Substantia nigra (tissue), 51 donors: ENCODE measurements at places on chromosomes 16 and 17.

- DNase-seq, result no peak
Observed at GRCh38 chr17:65314212-65314611, 177.0 kb downstream of the RGS9 start.

GRCh38 chr17:4003131-4003500 lies 38.9 kb upstream of the ATP2A3 start:
- DNase-seq, result no peak

DNA sequence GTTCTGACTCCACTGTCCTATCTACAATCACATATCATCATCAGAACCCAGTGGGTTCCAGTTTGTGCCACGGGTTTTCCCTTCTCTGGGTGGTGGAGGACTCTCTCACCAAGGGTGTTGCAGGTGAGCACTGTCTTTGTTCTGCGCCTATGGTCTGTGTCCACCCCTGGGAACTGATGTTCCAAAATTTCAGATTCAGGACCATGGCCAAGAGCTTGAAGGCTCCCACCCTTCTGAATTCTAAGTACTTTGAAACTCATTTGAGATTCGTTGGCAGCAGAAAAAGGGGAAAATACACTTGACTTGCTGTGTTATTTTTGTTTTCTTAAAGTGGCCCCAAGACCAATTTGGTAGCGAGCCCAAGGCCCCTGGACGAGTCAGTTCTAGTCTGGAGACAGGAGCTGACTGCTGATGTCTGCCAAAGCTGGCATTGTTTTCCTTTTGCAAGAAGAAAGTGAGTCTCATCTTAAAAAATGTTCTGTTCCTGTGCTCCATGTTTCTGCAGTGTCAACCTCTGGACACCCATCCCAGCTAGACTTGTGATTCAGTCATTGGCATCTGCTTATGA lies 310.9 kb downstream of the HAPSTR1 start:
- peak; percentile 12 for DNase-seq

- no peak for DNase-seq
Observed at GRCh38 chr16:17296431-17296830, 174.3 kb downstream of the XYLT1 start.

GRCh38 chr16:16021020-16021419 lies 71.6 kb downstream of the ABCC1 start:
- DNase-seq, result no peak

GRCh38 chr17:17367931-17368330 lies 64.8 kb downstream of the NT5M start:
- no peak for DNase-seq

DNA sequence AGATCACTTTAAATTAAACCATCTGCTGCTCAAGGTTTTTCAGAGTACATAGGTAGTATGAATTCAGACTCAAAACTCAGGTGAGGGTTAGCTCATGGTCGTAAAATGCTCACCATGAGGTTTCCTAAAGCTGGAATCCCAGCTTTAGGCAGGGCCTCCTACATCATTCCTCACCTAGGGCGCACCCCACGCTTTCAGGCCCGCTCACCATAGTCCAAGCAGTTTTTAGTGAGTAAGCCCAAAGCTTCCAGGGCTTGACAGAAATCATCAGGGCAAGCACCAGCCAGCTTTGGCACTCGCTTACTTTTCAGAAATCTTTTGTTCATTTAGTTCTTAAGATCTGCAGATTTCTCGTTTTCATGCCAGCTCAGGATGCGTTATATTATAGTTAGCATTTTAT lies 89.8 kb downstream of the HIC1 start:
- no peak for DNase-seq

DNA sequence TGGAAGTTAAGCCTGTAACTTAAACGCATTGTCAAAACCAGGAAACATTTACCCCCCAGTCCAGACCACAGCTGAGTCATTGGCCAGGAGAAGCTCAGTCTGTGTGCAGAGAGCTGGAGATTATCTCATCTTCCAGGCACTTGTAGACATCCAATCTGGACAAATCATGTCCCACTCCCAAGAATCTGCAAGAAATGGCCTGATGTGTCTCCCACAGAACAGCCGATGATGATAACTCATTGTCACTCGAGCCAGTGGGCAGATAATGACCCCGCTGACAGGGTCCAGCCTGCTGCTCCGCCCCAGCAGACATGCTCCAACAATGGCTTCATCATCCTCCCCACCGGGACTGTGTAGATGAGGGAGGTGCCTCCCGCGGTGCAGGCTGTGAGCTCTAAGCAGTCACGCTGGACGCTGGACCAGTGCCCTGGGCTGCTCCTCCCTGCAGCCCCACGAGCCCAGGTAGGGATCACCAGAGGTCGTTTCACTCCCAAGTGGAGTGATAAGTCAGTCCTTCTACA lies 322.5 kb downstream of the C16orf95 start:
- no peak for DNase-seq

DNA sequence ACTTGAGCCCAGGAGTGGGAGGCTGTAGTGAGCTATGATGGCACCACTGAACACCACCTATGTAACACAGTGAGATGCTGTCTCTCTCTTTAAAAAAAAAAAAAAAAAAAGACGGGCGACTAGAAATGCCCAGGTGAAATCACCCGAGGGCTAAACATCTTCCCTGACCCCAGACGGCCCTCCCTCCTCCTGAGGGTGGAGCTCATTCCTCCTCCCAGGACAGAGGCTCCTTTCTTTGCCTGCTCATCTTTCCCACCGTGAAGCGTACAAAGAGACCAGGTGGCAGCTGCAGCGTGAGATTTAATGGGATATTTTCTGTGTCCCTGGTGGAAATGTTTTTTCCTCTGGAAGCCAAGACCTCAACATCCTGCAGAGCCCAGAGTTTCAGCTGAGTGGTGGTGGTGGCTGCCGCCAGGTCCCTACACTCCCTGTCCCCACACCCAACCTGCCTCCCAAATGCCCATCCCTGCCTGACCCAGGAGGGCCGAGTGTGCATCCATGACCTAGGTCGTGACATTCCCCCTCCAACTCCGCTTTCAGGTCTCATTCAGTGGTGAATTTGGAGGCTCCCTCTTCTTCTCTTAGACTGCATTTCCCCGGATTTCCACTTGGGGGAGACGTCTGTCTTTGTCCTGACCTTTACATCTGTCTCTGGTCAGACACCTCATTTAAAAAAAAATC lies 14.4 kb upstream of the GPRC5B start:
- no peak for DNase-seq

DNA sequence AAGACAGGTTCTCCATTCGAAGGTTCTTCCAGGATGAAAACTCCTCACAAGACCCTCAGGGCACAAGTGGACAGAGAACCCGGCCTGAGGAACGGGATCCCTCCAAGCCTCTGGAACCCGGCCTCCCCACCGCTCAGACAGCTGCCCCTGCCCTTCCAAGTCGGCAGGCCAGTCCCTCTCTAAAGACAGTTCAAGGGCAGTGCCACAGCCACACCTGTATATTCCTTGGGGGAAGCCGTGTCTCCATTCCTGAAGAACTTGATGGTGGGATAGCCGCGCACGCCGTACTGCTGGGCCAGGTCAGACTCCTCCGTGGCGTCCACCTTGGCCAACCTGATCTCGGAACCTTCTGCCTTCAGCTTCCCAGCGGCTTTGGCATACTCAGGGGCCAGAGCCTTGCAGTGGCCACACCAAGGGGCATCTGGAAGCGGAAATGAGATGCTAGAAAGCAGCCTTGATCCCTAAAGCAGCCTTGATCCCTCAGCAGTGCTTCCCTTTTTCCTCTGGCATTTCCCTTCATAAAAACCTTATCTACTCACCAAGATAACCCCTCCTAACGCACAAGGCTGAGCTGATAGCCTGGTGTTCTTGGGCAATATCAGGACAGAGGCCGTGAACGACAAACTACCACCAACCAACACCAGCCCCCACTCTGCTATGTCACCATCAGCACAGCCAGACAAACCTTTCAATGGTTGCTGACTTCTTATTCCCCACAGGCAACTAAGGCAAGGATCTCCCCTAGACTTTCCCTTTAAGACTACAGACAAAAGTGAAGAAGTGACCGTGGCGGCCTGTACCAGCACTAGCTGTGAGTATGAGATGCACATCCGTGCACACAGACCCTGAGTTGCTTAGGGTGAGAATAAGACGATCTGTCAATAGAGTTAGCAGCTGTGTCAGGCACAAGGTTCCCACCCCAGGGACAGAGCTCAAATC lies 1.1 kb downstream of the P4HB start:
- no peak for DNase-seq

GRCh38 chr17:81043725-81044427 lies 8.9 kb downstream of the BAIAP2 start:
- no peak for DNase-seq

DNA sequence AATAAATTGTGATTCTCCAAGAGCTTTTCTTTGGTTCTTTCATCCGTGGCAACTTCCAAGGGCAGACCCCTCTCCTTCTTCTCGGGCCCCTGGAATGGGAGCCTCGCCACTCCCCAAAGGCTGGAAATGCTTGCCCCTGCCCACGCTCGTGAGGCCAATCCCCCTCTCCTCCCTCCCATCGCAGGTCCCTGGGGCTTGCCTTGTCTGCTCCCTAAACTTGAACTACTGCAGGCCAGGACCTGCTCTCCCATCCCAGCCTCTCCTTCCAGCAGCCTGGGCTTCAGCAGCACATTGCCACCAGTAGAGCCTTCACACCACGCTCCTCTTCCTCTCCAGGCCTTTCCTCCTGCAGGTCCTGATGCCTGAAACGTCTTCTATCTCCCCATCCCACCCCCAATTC lies 11.1 kb downstream of the PITPNM3 start:
- DNase-seq, result no peak

- DNase-seq, result no peak
Observed at GRCh38 chr17:59503500-59503899, 61.9 kb upstream of the DHX40 start.

GRCh38 chr17:37339321-37339720 lies 36.5 kb upstream of the C17orf78 start:
- no peak for DNase-seq

DNA sequence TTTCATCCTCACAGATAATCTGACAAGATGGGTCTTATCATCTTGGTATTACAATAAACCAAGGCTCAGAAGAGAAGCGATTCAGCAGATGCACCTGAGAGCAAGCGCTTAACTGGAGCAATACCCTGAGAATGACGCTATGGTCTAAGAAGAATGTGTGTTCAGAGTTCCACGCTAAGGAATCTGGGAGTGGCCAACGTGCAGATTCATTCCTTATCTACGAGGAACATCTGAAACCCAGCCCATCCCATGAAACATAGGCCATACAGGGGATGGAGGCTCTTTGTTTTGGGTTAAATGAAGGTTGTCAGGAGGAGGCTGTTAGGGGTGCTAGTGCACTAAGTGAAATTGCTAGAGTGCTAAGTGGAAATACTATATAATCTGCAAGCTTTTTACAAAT lies 28.5 kb upstream of the KDM8 start:
- no peak for DNase-seq

DNA sequence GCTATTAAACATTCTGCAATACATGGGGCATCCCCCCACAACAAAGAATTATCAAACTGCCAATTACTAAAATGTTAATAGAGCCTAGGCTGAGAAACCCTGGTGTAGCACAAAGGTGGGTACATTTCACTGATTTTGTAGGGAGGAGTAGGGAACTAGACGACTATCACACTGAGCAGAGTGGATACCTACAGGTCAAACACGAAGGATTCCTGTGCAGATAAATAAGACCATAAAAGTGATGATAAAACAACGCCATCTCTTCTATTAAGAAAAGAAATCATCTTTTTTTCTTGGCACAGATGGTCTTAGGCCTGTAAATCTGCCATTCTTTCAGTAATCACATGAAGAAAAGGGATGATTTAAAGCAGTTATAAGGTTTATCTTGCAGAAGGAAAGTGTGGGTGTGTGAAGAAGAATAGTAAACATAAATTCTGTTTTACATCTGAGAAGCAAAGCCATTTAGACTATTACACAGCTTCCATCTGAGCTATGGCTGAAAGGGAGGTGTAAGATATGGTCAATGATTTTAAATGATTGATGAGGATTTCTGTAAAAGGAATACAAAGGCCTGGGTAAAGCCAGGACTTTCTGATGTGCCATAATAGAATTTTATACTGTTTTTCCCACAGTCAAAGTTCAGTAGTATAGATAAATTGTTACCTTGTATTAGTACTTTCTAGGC lies 429.4 kb upstream of the GOT2 start:
- DNase-seq, result no peak

- no peak for DNase-seq
Observed at GRCh38 chr17:29115435-29115834, 64.8 kb downstream of the MYO18A start.

DNA sequence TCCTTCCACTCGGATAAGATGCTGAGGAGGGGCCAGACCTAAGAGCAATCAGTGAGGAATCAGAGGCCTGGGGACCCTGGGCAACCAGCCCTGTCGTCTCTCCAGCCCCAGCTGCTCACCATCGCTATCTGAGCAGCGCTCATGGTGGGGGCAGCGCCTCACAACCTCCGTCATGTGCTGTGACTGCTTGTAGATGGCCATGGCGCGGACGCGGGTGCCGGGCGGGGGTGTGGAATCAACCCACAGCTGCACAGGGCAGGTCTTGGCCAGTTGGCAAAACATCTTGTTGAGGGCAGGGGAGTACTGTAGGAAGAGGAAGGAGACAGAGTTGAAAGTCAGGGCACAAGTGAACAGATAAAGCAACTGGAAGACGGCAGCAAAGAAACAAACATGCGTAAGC lies 12.4 kb downstream of the TP53 start:
- no peak for DNase-seq

DNA sequence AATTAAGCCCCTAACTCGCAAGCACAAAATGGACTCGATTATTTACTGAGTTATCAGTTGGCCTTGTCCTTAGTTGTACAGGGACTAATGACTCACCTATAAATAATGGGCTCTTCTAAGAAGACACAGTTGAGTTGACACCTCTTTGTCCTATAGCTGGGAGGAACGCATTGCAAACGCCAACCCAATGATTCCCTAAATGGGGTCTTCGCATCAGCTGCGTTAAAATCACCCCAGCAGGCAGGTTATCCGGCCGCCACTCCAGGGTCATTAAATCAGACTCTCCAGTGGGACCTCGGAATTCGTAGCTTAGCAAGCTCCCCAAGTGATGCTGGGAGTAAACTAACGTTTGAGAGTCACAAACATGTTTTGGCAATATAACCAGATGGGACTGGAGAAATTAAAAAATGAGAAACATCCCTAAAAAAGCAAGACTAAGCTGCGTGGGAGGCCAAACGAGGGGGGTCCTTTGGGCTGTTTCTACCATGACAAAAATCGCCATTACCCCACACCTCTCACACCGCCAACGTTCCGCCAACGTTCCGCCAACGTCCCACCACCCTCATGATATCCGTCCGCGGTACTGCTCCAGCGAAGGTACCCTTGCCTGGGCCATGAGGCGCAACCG lies 932 bp upstream of the NFE2L1 start:
- no peak for DNase-seq

- DNase-seq, result no peak
Observed at GRCh38 chr17:75979705-75980187, 706 bp downstream of the TEN1 start.

- DNase-seq, result no peak
Observed at GRCh38 chr16:85519540-85520231, 93.4 kb upstream of the GSE1 start.

DNA sequence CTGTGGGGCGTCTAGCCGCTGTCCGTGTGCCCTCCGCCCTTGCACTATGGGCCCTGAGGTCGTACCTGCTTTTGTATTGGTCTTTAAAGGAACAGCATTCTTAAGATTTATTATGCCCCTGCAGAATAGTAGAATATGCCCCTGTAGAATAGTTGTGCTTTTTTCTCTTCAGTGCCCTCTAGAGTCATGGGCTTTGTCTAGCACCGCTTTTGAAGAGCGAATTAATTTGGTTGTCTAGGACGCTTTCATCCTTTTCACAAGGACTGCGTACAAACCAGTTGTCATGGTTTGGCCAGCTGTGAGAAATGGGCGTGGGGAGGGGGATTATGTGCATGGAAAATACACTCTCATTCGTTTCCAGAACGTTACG lies 621 bp downstream of the CEP95 start:
- no peak for DNase-seq
